Suprapubic skin (tissue), 4 donors: ENCODE measurements at places on chromosomes 7 and 10.

DNA sequence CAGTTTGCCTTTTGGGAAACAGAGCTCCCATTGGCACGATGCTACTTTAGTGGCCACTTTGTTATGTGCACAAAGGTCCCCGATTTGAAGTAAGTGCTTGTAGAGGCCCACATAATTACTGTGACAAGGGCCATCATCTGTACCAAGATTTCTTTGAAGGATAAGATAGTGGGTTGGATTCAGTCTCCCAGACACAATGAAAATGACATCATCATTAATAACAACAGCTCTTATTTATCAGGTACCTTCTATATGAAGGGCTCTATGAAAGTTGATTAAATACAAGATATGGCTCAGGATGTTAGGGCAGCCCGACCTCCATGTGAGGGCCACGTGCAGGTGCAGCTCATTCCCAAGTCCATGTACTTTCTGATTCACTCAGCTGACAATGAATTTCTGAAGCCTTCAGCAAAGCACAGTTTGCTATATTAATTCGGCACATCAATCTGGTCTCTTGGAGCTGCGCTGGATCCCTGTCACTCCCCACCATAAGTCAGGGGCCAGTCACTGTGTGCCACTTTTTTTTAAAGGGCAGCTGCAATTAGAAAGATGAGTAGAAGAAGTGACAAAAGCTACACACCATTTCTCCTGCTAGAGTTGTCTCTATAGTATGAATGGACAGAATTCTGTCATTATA is 140.3 kb downstream of the ABCA13 start:
- no peak for DNase-seq

DNA sequence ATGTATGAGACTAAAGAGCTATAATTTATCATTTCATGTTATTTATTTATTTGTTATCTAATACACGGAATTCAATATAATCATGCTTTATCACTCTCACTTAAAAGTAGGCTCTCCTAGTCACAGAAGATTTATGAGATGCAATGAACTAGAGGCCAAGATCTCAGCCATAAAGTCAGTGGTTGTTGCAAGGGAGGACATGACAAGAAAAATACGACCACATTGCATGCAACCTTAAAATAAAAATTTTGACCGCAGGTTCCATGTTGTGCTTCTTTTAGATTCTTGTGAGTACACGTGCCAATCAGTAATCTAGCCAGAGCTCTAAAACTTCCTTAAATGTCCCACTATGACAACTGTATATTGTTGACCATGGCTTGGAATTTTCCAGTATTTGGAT is 75.9 kb upstream of the SP8 start:
- DNase-seq, result no peak

DNA sequence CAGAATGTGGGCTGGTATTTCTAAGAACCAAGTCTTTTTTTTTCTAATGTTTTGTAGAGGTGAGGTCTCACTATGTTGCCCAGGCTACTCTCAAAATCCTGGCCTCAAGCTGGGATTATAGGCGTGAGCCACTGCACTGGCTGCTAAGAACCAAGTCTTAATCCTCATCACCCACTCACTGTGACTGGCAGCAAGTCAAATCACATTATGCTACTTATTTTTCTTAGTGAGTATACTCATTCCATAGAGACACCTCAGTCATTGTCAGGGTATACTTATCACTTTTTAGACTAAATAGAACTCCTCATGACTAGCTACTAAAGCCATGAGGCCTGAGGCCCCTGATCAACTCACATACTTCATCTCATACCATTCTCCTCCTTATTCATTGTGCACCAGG is 116.1 kb downstream of the STRA8 start:
- DNase-seq, result no peak

GRCh38 chr7:90677486-90678404 is 81.6 kb downstream of the CDK14 start:
- no peak for DNase-seq

- no peak for DNase-seq
Measured at GRCh38 chr7:92699560-92699959, 109.4 kb upstream of the FAM133B start.

GRCh38 chr10:103839872-103840739 is 15.3 kb downstream of the SH3PXD2A start:
- peak; percentile 58 for DNase-seq

DNA sequence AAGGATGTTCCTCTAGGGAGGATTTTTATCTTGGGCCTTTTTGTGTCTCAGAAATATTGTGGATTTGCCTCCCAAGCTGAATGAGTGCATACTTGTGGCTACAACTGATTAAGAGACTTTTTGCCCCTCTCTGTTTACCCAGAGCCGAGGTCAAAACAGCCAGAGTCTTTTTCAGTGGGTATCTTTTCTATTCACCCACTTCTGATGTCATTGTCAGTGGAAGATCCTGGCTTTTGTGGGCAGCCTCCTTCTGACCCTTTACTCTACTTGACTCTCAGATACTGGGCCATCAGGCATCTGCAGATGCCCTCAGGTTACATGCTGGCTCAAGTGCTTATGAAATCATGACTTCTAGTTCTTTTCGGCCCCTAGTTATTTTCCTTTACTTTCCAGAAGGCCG is 19.6 kb upstream of the PIP4K2A start:
- no peak for DNase-seq

- no peak for DNase-seq
Measured at GRCh38 chr7:116776610-116777289, 85.6 kb upstream of the CAPZA2 start.

- DNase-seq, result peak; percentile 83
Measured at GRCh38 chr7:1531263-1531978, 919 bp downstream of the MAFK start.

DNA sequence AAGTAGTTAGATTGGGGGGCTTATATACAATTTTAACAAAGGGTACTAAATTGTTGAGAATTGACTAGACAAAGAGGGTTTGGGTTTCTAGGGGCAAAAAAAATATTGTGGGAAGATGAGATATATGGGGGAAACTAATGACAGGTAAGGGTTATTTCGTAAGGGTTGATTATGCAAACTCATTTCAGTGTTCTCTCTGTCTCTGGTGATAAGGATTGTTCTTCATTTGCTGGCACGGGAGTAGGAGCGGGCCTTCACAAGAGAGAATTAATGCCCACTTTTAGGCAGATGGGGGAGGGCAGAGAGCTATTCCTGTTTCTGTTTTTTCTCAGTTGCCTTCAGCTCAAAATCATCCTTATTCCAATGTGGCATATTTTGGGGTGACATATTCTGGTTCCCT is 258.4 kb downstream of the EXOC4 start:
- no peak for DNase-seq

DNA sequence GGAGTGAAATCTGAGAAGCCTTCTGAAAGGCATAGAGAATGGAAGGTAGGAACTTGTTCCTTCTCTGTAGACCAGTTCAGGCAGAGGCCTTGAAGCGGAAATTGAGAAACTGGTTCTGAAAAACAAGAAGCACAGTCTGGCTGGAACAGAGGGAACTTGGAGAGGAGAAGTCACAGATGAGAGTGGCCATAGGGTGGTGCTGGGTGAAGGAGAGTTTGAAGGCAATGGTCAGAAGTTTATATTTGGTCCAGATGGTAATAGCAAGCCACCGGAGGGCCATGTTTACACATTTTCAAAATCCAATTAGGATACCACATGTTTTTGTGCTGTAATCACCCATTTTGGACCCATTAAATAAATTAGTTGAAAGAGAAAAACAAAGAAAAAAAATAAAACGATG is 692.5 kb downstream of the INHBA start:
- DNase-seq, result peak; percentile 66

DNA sequence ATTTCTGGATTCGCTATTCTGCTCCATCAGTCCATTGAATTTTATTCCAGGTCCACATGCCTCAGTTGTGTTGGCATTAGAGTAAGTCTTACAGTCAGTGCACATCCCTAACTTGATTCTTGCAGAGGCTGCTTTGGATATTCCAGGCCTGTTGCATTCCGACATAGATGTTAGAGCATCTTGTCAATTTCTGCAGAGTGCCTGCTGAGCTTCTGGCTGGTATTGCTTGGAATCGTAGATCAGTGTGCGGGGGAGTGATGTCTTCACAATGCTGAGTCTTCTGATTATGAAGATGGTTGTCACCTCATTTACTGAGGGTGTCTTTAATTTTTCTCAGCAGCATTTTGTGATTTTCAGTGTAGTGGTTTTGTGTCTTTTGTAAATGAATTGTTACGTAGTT is 45.2 kb downstream of the INPP5A start:
- DNase-seq, result no peak

- peak; percentile 47 for DNase-seq
Measured at GRCh38 chr10:344582-345200, 209.4 kb downstream of the ZMYND11 start.

DNA sequence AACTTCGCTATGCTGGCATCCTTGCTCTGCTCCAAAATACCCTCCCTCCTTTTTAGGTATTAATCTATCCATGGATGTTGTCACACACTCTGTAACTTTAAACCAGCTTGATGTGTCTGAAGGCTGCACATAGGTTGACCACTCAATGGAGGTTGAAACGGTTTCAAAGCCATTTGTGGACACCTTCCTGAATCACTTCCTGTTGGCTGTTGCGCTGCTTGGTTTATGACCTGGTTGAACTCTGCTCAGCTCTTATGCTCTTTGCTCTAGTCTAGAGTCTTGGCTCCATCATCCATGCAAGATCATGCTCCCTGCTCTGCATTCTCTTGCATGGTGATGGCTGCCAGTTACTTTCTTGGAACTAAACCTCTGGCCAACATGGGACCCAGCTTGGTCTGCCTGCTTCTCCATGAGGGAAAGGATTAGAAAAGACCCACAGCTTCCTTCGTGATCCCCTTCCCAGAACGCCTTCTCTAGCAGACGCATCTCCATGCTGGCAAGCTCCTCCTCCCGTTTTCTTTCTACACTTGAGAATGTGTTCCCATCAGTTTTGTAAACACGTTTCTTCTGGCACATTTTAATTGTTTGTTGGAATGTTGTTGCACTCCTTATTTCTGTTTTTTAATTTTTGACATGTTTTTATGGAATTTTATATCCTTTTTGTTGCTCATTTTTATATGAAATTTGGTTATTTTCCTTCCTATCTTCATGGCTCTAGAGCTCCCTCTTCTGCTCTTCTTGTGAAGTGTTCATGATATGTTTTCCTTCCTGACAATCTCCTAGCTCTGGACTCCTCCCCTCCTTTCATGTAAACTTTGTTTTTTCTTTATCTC is 149.8 kb downstream of the XPNPEP1 start:
- DNase-seq, result no peak

GRCh38 chr7:45971661-45972175 is 50.6 kb upstream of the IGFBP3 start:
- DNase-seq, result peak; percentile 56

DNA sequence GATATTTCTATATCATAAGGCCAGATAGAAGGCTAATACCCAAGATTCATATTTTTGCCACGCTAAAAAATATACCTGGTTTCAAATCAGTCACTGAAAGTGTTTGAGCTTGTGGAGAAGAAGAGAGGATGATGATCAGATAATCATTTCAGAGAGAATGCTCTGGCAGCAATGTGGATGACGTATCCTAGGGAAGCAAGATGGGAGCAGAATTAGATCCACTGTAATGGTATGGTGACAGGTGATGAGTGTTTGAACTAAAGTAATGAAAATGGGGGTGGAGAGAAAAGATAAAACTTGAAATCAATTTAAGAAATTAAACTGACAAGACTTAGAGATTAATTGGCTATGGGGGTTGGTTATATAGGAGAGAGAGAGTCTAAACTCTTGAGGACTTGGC is 42.7 kb upstream of the TMEM196 start:
- no peak for DNase-seq

- no peak for DNase-seq
Measured at GRCh38 chr10:120572307-120572706, 115.3 kb downstream of the PLPP4 start.

- no peak for DNase-seq
Measured at GRCh38 chr10:35211390-35211789, 84.7 kb downstream of the CREM start.

DNA sequence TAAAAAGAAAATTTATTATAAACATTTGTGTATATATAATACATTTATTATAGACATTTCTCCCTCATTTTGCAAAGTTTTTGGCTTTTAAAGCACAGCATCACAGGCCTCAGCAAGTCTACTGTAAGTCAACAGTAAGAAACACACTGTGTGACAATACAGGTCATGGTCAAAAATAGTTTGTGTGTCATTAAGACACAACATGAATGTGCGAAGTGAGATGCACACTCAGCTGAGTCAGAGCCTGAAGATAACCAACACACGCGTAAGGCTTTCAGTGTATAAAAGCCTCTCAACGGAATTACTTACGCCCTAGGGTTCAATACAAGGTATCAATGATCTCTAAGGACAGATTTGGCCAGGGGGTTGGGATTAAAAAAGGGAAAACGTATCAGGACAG is 157.6 kb downstream of the PIP4K2A start:
- DNase-seq, result no peak

DNA sequence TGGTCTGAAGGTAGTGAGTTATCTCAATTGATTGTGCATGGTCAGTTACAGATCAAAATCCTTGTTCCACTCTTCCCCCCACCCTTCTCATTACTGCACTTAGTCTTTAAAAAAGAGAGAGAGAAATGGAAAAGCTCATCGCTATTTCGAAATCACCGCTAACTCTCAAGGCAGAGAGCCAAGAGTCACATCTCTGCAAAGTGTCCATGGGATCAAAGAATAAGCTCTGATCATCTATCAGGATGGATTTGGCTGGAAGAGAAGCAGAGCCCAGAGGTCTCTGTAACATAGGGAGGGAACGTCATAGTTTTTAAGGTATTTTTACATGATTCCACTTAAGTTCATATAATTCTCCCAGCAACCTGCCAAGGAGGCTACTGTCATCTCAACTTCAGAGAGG is 30.0 kb upstream of the MYH16 start:
- DNase-seq, result no peak

GRCh38 chr10:114706458-114707055 is 48.5 kb upstream of the ABLIM1 start:
- DNase-seq, result no peak

DNA sequence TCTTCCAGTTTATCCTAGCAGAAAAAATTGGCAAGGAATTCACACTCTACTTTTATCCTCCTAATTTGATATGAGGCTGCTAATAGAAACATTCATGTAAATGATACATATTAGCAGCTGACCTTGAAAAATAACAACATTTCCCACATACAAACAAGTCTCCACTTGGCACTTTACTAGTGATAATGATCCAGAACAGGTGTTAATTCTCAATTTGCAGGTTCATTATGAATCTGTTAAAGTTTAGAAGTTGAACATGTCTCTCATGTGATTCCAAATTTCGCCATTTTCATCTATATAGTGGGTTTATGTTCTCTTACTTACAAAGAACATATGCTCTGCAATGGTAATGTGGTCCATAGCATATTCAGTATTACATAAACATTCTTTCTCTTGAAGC is 1396.8 kb upstream of the LRRTM3 start:
- no peak for DNase-seq
